CD4-positive, CD25-positive, alpha-beta regulatory T cell (primary cell): ENCODE measurements at places on chromosomes 7 and 10. TPM values are rescaled to one million over a fixed set of nuclear protein-coding genes. Genes with fewer than 3 reads are reported as not detected.

HABP2 gene
- total RNA-seq: not detected

CAMK2G gene
- 58.8 TPM for total RNA-seq

BCL7B gene
- 126 TPM for total RNA-seq

VIPR2 gene
- total RNA-seq: not detected

GRB10 gene
- total RNA-seq: 2.3 TPM

FZD1 gene
- total RNA-seq: 0.10 TPM

ANKRD26 gene
- total RNA-seq: 9.6 TPM

UCMA gene
- total RNA-seq: not detected

PNLIPRP2 gene
- total RNA-seq: not detected

SPDYE11 gene
- not detected for total RNA-seq

AKR1C2 gene
- not detected for total RNA-seq

GRCh38 chr7:28071570-28071969, 109.0 kb downstream of the JAZF1 start:
- DNase-seq: no peak
- no peak overlapping the region for H3K27ac ChIP-seq
- no peaks in the 10 kb centered on the region for H3K36me3 ChIP-seq
- no peaks in the 10 kb centered on the region for H3K27me3 ChIP-seq
- no peak overlapping the region for H3K4me3 ChIP-seq

DNA sequence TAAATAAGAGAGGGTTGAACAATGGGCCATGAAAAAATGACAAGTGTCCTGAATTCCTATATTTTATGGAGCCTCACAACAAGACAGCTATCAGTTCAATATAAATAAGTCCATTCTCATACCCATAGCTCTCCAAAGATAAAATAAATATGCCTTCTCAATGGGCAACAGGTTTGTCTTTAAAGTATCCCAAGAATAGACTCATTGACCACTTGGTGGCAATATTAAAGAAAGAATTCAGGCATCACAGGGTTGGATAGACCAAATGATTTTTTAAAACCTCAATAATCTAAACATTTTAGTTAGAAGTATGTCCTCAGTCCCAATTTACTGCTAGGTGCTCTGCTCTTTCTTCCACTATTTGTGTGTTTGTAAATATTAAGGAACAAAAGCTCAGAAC, 165.1 kb upstream of the WNT16 start:
- H3K27me3 ChIP-seq: no peaks in the 10 kb centered on the region
- no peaks in the 10 kb centered on the region for H3K4me1 ChIP-seq
- no peak overlapping the region for H3K4me3 ChIP-seq
- no peak overlapping the region for H3K27ac ChIP-seq

GRCh38 chr7:16071246-16071857, 350.0 kb downstream of the CRPPA start:
- no peaks in the 10 kb centered on the region for H3K36me3 ChIP-seq
- H3K27ac ChIP-seq: no peak overlapping the region
- no peak overlapping the region for H3K4me3 ChIP-seq
- H3K4me1 ChIP-seq: no peaks in the 10 kb centered on the region
- no peak for DNase-seq

GRCh38 chr10:34731213-34731612, 83.9 kb downstream of the PARD3 start:
- no peak for DNase-seq
- no peak overlapping the region for H3K4me3 ChIP-seq
- H3K27me3 ChIP-seq: no peaks in the 10 kb centered on the region
- H3K36me3 ChIP-seq: no peaks in the 10 kb centered on the region
- no peaks in the 10 kb centered on the region for H3K4me1 ChIP-seq
- no peak overlapping the region for H3K27ac ChIP-seq

- H3K4me3 ChIP-seq: no peak overlapping the region
- H3K4me1 ChIP-seq: no peaks in the 10 kb centered on the region
- DNase-seq: no peak
Observed at GRCh38 chr10:11581213-11581612, 30.2 kb downstream of the USP6NL start.

GRCh38 chr10:110858297-110858934, 13.3 kb upstream of the PDCD4 start:
- H3K27me3 ChIP-seq: no peaks in the 10 kb centered on the region
- H3K27ac ChIP-seq: peak overlapping the region; percentile 97
- peaks cover 74% of the 10 kb centered on the region for H3K4me1 ChIP-seq
- peak overlapping the region; percentile 27 for H3K4me3 ChIP-seq
- DNase-seq: no peak

- no peak overlapping the region for H3K4me3 ChIP-seq
- no peaks in the 10 kb centered on the region for H3K36me3 ChIP-seq
- no peak overlapping the region for H3K27ac ChIP-seq
Observed at GRCh38 chr7:158117341-158118222, 470.0 kb downstream of the PTPRN2 start.

DNA sequence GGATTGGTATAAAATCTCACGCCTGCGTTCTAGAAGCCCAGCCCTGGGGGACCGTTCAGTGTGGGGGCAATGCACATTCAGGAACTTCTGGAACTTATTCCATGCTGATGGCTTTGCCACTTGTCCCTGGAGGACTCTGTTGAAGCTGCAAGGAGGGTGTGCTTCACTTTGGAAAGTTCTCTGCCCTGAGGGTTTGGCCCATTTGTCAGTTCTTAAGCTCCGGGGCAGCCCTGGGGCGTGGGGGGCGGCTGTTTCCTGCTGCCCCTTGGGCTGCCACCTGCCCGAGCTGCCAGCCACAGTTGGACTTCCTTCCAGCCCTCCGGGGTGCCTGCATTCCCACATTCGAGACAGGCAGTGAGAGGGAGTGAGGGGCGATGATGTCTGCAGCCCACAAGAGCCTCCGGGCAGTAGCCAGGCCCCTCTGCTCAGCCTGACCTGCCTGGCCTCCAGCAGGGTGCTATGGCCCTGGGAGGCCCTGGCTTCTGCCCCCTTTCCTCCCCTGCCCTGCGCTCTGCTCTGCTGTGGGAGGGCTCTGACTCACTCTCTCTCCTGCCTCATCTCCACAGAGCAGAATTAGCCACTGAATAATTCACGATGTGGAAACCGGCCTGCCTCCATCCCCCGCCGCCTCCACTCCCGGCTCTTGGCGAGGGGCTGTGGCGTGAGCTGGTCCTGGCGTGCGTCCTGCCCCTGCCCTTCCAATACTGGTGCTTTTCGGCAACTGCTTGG, 1.9 kb downstream of the TTYH3 start:
- DNase-seq: peak; percentile 24
- H3K36me3 ChIP-seq: no peaks in the 10 kb centered on the region
- peak overlapping the region; percentile 57 for H3K27ac ChIP-seq
- H3K27me3 ChIP-seq: no peaks in the 10 kb centered on the region
- H3K4me1 ChIP-seq: peaks cover 27% of the 10 kb centered on the region

DNA sequence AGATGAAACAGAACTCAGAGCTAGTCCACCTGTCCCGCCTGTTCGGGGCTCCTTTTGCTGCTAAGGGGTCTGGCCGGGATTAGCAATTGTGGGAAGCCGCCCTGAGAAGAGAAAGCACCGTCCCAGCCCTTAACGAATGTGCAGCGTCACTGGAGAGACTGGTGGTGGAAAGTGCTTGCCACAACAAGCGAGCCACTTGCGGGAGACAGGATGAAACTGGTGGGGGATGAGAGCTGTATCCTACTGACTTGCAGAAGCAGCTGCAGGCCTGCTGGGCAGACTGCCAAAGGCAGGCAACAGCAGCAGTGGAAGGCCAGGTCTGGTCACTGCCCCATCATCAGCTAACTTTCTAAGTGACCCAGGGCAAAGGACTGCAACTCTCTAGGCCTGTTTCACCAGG, 95.4 kb downstream of the FAM53B start:
- peaks cover 97% of the 10 kb centered on the region for H3K4me1 ChIP-seq
- peak overlapping the region; percentile 58 for H3K4me3 ChIP-seq
- H3K36me3 ChIP-seq: no peaks in the 10 kb centered on the region
- peak; percentile 70 for DNase-seq

- DNase-seq: no peak
- no peaks in the 10 kb centered on the region for H3K27me3 ChIP-seq
- H3K4me1 ChIP-seq: no peaks in the 10 kb centered on the region
- H3K36me3 ChIP-seq: no peaks in the 10 kb centered on the region
Observed at GRCh38 chr10:34179280-34179679, 635.8 kb downstream of the PARD3 start.

GRCh38 chr10:62075912-62076311, 174.4 kb downstream of the ARID5B start:
- H3K4me3 ChIP-seq: no peak overlapping the region
- H3K4me1 ChIP-seq: peaks cover 66% of the 10 kb centered on the region
- no peak for DNase-seq
- no peaks in the 10 kb centered on the region for H3K27me3 ChIP-seq
- peaks cover 72% of the 10 kb centered on the region for H3K36me3 ChIP-seq
- H3K27ac ChIP-seq: peak overlapping the region; percentile 62

- no peaks in the 10 kb centered on the region for H3K27me3 ChIP-seq
- no peak for DNase-seq
- no peaks in the 10 kb centered on the region for H3K4me1 ChIP-seq
- H3K4me3 ChIP-seq: no peak overlapping the region
- H3K27ac ChIP-seq: no peak overlapping the region
Observed at GRCh38 chr10:132193907-132194552, 7.3 kb downstream of the DPYSL4 start.

DNA sequence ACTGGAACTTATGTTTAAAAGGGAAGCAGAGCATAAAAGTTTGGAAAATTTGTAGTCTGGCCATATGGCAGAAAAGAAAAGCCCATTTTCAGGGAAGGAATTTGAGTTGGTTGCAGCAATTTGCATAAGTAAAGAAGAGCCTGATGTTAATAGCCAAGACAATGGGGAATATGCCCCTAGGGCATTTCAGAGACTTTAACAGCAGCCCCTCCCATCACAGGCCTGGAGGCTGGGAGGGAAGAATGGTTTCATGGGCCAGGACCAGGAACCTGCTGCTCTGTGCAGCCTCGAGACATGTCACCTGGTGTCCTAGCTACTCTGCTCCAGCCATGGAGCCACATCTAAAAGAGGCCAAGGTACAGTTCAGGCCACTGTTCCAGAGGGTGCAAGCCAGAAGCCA, 35.3 kb downstream of the HTR7 start:
- H3K27ac ChIP-seq: no peak overlapping the region
- H3K27me3 ChIP-seq: peaks cover 2% of the 10 kb centered on the region
- DNase-seq: no peak
- H3K36me3 ChIP-seq: no peaks in the 10 kb centered on the region

- H3K4me1 ChIP-seq: no peaks in the 10 kb centered on the region
- H3K27ac ChIP-seq: no peak overlapping the region
- no peak for DNase-seq
- peaks cover 3% of the 10 kb centered on the region for H3K27me3 ChIP-seq
Observed at GRCh38 chr10:44051091-44051490, 333.8 kb downstream of the CXCL12 start.

DNA sequence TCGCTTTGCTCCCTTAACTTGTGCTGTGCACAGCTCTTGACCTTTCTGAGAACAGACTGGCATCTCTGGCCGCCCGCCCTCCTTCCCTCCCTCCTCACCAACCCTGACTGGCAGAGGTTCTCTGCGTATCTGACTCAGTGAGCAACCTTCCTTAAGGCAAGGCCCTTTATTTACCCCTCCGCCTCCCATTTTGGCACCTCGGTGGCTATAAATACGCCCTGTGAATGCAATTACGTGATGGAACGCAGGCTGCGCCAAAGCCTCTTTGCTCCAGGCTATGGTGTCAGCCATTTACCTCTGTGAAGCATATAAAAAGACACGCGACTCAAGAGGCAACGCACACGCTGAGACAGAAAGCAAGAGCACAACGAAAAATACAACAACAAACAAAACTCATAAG, 764.3 kb downstream of the SUGCT start:
- no peaks in the 10 kb centered on the region for H3K36me3 ChIP-seq
- H3K4me3 ChIP-seq: no peak overlapping the region
- no peak overlapping the region for H3K27ac ChIP-seq
- H3K4me1 ChIP-seq: no peaks in the 10 kb centered on the region
- no peak for DNase-seq
- no peaks in the 10 kb centered on the region for H3K27me3 ChIP-seq

GRCh38 chr7:50667789-50668226, 102.6 kb upstream of the DDC start:
- no peak overlapping the region for H3K27ac ChIP-seq
- DNase-seq: no peak
- H3K4me1 ChIP-seq: peaks cover 20% of the 10 kb centered on the region
- H3K36me3 ChIP-seq: no peaks in the 10 kb centered on the region
- no peak overlapping the region for H3K4me3 ChIP-seq

- H3K4me3 ChIP-seq: no peak overlapping the region
- H3K36me3 ChIP-seq: no peaks in the 10 kb centered on the region
- DNase-seq: no peak
- no peaks in the 10 kb centered on the region for H3K27me3 ChIP-seq
- H3K4me1 ChIP-seq: no peaks in the 10 kb centered on the region
Observed at GRCh38 chr7:46133072-46133471, 212.0 kb upstream of the IGFBP3 start.

DNA sequence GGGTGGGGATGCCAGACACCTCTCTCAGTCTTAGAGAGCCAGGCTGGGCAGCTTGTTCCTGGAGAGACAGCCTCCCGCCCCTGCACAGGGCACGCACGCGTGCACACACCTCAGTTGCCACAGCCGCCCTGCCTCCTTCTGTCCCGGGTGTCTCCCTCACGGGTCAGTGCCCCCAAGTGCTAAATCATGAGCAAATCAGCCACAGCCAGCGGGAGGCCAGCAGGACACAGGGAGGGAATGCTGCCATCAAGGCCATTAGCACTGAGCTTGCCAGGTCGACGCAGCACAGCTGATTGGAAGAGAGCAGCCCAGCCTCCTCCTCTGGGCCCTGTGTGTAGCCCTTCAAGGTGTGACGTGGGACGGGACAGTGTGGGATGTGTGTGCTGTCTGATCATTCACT, 130.4 kb downstream of the CDH23 start:
- no peak for DNase-seq
- no peaks in the 10 kb centered on the region for H3K36me3 ChIP-seq
- no peaks in the 10 kb centered on the region for H3K27me3 ChIP-seq
- H3K27ac ChIP-seq: no peak overlapping the region
- no peaks in the 10 kb centered on the region for H3K4me1 ChIP-seq

- no peak overlapping the region for H3K27ac ChIP-seq
- no peaks in the 10 kb centered on the region for H3K27me3 ChIP-seq
- no peak for DNase-seq
- H3K4me1 ChIP-seq: no peaks in the 10 kb centered on the region
- H3K4me3 ChIP-seq: no peak overlapping the region
Observed at GRCh38 chr7:46206476-46207060, 285.5 kb upstream of the IGFBP3 start.

DNA sequence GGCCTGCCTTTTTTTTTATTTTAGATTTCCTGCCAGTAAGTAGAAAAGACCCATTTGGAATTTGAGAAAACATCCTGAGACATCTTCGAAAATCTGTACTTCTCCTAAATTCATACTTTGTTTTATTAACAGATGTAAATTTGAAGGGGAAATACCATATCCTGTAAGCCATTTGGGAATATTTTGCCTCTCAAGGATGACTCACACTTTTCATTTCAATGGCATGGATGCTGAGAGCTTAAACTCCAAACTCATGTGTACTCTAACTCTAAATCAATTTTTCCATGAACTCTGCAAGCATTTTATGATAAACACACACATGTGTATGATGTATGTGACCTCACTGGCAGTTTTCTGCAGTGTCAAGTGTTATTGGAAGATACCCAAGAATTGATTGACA, 89.0 kb downstream of the SEMA3A start:
- H3K36me3 ChIP-seq: no peaks in the 10 kb centered on the region
- H3K27me3 ChIP-seq: no peaks in the 10 kb centered on the region
- DNase-seq: no peak
- H3K4me3 ChIP-seq: no peak overlapping the region
- H3K4me1 ChIP-seq: no peaks in the 10 kb centered on the region
- H3K27ac ChIP-seq: no peak overlapping the region

GRCh38 chr7:130114374-130114773, 44.0 kb downstream of the KLHDC10 start:
- H3K4me1 ChIP-seq: no peaks in the 10 kb centered on the region
- no peak overlapping the region for H3K27ac ChIP-seq
- no peaks in the 10 kb centered on the region for H3K27me3 ChIP-seq
- no peak overlapping the region for H3K4me3 ChIP-seq
- no peak for DNase-seq

- H3K36me3 ChIP-seq: no peaks in the 10 kb centered on the region
- H3K27ac ChIP-seq: no peak overlapping the region
- H3K4me3 ChIP-seq: no peak overlapping the region
- no peaks in the 10 kb centered on the region for H3K4me1 ChIP-seq
Observed at GRCh38 chr7:99788554-99788953, 4.6 kb upstream of the CYP3A4 start.
